Fibroblast of skin of right biceps (primary cell): ENCODE measurements at places on chromosomes 3 and 15.
A peak's percentile ranks its signal among the peaks of the same experiment; 100 is the strongest.

- no peak for DNase-seq
These were observed 102.0 kb upstream of the PLXNA1 start for GRCh38 chr3:126880901-126881300.

DNA sequence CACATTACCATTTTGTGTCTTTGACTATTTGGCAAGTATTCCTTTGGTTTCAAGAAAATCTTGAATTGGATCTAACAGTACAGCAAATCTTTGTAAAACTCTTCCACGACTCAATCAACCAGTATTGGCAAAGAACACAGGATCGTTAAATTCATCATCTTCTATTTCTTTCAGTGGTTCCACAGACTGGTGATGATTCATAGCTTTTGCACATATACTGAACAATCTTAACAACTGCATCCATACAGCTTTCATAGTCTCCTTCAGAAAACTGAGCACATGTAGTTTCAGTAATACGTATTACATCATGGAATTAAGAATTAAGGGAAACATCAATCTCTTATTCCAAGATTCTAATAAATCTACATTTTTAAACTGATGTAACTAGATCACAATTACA is 91.6 kb upstream of the LIPC start:
- peak; percentile 64 for DNase-seq

DNA sequence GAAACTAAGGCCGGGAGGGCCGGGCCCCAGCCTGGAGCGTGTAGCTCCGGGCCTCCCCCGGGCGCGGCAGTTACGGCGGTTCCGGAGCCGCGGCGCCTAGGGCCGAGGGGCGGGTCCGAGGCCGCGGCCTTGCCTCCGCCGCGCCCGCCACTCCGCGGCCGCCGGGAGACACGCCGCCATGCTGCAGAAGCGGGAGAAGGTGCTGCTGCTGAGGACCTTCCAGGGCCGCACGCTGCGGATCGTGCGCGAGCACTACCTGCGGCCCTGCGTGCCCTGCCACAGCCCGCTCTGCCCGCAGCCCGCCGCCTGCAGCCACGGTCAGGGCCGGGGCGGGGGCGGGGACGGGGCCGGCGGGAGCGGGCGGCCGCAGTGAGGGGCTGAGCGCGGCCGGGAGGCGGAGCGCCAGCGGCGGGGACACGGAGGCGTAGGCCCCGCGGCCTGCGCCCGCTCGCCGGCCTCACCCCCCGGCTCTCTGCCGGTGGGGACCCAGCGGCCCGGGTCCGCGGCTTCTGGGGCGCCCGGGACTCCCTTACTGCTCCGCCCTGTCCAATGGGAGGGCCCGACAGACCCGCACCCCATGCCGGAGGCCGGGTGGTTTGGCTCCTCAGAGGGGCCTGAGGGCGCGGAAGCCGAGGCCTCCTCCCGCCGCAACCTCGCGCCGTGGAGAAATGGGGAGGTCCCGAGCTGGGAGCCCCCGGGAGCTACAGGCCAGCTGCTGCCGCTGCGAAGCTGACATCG is at the start of gene DIS3L:
Gene DIS3L (plus strand): TSS at position 150 of the 738 bp plus-strand sequence. CDS start 29 bp downstream, at position 179.
- peak; percentile 55 for DNase-seq

DNA sequence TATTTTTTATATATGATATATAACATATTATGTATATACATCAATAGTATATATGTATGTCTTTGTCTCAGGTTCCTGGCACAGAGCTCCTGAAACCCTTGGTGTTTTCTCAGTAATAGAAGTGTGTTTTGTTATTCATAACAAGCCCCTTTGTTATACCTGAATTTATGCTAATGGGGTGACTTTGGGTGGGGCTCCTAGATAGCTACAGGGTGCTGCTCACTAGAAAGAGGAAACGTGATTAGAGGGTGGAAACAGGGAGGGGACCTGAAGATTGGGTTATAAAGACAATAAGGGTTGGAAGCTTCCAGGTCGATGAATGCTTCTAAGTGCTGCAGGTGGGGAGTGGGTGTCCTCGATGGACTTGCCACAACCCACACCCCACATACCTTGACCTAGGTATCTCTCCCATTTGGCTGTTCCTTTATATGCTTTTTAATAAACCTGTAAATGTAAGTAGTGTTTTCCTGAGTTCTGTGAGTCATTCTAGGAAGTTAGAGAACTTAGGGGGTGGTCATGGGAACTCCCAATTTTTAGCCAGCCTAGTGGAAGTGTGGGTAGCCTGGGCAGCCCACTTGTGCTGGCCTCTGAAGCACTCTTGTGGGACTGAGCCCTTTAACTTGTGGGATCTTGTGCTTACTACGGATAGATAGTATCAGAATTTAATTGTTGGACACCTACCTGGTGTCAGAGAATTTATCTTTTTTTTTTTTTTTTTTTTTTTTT is 36.9 kb upstream of the C15orf39 start:
- no peak for DNase-seq

- DNase-seq: peak; percentile 97
These were observed 14.1 kb downstream of the APH1B start for GRCh38 chr15:63291507-63291906.

DNA sequence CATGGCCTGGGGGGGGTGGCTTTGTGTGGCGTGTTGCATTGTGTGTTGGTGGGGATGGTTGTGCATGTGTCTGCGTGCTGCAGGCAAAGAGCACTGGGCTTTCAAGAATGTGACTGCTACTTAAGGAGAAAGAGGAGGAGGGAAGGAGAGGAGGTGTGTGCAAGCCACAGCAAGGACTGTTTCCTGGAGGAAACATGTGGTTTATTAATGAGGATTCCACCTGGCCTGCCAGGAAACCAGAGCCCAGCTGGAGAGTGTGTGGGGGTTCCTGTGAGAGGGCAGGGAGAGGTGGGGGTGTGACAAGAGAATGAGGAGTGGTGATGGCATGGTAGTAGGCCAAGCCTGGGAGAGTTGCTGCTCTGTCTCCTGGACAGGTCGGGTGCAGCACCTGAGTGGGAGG is 258.1 kb upstream of the ROPN1 start:
- DNase-seq: peak; percentile 31

DNA sequence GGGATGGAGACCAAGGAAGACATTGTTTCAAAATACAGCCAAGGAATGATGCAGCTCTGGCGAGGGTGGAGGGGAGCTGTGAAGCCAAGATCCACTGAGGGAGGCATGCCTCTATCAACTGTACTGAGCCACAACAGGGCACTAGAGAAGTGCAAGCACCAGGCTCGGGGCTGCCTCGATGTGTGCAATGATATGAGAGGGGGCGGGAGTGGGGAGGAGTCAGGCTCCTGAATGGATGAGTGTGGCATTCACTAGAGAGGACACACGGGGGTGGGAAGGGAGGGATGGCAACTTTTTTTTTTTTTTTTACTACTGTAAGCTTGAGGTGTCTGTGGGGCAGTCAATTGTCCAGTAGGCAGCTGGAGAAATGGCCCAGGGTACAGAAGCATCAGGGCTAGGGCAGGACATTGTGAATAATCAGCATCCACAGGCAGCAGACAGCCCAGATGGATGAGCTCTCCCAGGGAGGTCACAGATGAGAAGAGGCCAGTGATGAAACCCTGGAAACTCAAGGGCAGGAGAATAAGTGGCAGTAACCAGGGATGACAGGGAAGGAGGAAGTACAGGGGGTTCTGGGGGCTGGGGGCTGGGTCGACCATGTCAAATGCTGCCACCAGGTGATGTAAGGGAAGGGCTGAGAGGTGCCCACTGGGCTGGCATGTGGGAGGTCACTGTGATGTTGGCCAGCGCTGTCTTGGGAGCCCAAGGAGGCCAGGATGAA is 5.9 kb downstream of the STOML1 start:
- DNase-seq: no peak

DNA sequence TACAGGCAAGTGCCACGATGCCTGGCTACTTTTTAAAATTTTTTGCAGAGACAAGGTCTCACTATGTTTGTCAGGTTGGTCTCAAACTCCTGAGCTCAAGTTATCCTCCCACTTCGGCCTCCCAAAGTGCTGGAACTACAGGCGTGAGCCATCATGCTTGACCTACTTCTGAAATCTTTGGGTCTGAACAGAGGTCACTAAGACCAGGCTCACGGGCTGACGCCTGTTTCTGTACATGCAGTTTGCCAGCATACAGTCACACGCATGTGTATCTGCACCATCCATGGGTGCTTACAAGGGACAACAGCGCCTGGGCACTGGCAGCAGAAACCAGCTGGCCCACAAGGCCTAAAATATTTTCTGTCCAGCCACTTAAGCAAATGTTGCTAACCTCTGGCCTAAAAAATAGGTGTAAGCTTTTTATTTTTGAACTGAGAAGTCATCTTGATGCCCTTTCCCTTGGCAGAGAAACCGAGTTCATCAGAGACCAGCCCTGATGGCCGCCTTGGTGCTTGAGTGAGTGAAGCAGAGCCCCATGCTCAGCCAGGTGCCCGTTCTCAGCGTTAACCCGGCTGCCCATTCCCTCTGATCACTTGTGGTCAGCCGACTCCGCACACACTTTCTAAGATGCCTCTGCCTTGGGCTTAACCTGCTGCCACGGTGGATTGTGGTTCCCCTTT is 425.2 kb downstream of the OCA2 start:
- DNase-seq: no peak

DNA sequence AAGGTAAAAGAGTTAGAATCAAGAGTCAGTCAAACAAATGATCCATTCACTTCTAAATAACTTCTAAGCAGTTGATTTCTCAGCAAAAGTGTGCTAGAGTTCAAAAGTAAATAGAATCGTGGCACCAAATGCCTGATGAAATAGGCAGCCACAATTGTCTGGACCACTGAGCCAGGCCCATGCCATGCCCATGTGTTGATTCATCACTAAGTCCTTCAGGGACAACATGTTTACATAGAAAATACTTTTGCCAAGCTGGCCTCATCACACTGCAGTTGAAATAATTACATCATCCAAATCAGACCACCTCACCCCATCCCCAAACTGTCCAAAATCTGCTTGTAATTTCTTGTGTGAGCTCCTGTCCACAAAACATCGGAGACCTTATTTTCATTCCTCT is 216.3 kb downstream of the IGSF11 start:
- DNase-seq: peak; percentile 49

GRCh38 chr3:46947546-46947901 is 29.0 kb downstream of the CCDC12 start:
- DNase-seq: no peak

DNA sequence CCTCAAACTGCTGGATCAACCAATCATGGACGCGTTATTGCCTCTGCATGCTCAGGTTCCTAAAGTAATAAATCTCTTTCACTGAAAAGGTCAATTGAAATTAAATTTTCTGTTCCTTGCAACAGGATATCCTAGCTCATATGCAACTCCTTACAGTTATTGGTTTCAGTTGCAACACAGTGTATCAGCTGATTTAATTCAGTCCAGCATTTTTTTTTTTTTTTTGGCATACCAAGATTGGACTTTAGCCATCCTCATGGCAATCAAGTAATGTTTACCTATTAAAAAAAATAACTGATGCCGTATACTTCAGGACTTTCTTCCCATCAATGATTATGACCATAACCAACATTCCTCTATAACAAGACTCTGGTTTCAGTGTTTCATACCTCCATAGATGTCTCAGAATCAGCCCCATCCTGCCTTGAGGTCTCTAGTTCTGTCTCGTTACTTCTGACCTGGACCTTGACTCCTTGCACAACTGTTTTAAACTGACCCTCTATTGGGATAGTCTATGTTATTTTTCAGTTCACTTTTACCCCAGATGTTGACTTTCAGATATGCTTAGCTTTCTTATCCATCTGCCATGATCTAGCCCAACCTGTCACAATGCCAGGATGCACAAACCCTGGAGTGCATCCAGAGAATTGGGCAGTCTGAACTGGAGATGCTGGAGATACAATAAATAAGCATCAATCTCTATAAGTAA is 265.0 kb upstream of the GADL1 start:
- no peak for DNase-seq

GRCh38 chr15:94930441-94930840 is 699.1 kb downstream of the MCTP2 start:
- DNase-seq: no peak

DNA sequence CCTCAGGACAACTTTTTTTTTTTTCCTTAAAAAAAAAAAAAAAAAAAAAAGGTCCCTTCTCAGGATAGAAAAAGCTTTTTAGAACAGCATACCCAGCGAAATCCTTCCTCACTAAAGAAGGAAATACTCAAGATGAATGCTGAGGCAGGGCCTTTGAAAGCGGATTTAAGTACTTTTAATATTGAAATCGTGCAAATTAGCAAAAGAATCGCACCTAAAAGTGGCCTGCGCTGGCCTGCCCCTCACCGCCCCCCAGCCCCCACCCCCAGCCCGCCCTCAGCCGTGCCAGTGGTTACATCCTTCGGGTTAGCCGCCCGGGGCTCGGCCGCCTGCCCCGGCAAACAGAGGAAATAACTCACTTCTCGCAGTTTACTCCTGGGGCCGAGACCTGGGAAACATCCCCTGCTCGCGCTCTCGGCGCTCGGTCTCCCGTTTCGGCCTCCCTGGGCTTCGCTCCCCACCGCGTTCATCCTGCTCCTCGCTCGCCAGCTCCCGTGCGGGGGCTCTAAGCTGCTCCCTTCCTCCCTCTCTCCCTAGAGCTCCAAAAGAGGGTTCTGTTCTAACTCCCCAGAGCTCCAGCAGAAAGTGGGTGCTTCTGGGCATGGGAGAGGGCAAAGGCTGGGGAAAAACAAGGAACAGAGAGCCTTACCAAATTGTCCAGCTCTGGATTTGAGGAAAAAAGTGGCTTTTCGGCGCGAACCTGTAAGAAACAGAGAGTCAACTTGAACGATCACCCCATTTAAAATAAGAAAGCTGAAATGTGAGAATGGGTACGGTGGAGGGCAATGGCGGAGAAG is 5.2 kb downstream of the MEIS2 start:
- peak; percentile 33 for DNase-seq

- peak; percentile 99 for DNase-seq
These were observed 440.7 kb upstream of the THBS1 start for GRCh38 chr15:39140060-39140604.

DNA sequence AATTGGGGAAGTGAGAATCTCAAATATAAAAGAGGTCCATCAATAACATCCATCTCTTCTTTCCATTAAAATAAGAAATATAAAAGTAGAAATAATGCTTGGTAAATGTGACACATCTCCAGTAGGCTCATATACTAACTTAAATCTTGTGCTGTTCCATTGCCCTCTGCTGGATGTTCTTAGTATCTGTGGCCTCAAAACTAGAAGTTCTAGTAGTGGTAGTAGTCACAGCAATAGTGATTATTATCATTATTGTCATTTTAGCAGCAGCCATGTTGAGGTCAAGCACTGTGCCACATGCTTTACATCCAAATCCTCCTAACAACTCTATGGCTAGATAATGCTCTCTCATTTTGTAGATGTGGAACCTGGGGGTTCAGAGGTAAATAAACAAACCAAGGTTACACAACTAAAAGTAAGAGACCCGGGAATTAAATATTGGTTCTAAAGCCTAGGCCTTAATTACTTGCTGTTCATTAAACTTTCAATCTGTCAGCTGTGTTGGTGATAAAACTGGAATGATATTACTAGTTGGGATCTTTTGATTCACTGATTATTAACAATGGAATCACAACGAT is 20.2 kb upstream of the BTLA start:
- peak; percentile 63 for DNase-seq
